ENCODE measurements at places on chromosomes 5 and 9.
A peak's percentile ranks its signal among the peaks of the same experiment; 100 is the strongest.

GRCh38 chr9:68966496-68966944 is 47.4 kb downstream of the PRKACG start:
- DNase-seq = no peak

DNA sequence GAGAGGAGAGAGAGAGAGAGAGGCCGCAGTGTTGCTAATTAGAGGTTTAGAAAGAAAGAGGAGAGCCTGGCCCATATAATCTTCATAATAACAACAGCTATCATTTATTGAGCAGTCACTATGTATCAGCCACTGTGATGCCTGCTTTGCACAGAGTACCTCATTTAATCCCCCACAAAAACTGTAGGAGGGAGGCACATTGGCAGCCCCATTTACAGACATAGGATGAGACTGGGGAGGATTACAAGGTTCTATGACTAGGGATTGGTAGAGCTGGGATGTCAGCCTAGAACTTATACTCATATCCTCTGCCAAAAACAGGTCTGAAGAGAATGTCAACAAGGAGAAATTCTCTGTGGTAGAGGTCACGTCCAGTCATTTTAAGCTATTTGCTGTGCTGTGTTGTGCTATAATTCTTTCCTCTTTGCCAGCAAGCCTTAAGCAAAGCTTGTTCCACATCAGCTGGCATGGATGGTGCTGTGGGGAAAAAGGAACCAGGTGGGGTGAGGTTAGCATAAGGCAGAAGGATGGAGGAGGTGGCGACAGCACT is 6.7 kb upstream of the GCNT4 start:
- no peak for DNase-seq

DNA sequence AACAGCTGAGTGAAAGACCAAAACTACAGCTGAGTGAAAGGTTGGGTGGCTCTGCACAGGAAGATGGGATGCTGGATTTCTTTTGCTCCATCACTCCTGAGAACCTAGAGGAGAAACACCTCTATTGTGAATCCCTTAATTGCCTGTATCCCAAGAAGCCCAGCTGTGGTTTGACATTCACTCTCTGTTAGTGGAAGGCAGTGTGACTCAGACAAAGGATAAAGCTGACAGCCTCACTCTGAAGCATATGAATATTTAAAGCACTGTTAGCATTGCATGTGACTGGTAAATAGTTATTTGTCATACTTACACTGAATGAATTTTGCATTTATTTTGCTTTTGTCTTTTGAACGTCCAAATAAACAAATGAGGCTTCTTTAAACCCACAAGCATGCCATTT is 367.1 kb upstream of the RIOK2 start:
- no peak for DNase-seq

DNA sequence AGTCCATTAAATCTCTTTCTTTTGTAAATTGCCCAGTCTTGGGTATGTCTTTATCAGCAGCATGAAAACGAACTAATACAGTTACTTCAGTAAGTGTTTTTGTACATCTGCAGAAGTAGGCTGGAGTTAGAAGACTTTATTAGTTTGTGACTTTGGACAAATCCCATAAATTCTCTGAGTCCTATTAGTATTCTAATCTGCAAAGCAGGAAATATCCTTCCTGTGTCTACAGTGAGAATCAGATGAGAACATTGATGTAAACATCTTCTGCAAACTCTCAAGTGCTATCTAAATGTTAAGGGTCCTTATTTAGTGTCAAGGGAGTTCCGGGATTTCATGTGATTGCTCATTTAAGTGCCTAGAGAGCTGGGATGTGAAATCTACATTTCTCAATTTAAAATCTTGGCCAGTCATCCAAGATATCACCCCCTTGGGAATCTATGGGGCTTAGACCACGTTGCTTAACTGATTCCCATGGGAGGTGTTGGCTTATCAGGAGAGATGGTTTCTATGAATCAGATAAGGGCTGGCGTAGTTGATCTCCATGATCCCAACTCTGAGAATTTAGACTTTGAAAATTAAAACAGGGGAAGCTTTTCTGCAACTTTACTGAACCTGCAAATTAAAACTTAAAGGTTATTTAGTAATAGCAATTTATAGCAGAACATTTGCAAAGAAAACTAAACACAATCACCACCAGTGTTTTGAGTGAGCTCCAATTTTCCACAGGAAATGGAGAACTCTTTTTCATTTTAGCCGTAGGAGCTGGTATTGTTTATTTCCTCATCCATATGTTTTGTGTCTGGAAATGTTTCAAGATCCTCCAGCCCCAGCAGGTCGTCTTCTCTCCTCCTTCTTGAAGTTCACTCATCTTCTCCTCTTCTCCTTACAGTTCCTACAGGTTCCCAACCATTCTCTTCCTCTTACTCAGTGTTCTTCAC is 241.6 kb upstream of the CD180 start:
- DNase-seq = no peak

DNA sequence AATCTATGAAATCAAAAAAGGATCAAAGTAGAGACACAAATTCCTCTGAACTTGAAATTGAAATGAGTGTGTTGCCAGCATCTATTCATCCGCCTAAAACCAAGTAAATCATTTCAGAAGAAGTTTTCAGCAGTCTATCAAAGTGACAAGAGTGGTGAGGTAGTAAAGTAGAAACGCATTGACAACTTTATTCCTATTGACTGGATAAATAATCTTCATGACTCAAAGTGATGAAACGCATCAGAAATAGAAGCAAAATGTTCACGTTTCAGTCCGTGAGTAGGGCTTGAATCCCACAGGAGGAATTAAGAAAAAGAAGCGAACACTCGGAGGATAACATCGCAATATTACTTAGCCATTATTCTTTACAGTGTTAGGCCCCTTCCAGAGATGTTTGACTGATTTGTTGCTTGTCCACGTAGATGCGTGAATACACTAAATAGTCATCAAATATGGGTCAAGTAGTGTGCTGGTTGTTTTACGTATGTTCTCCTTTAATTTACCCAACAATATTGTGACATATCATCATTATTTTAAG is 314.4 kb downstream of the PLK2 start:
- DNase-seq = no peak

GRCh38 chr5:39370555-39371366 is 6.5 kb upstream of the C9 start:
- peak; percentile 4 for DNase-seq
